ENCODE measurements at places on chromosomes 4 and X.

- peak overlapping the region; percentile 94 for H3K4me3 ChIP-seq
- H3K27me3 ChIP-seq, result no peaks in the 10 kb centered on the region
- peak overlapping the region; percentile 75 for H3K27ac ChIP-seq
- H3K36me3 ChIP-seq, result peaks cover 38% of the 10 kb centered on the region
- peak; percentile 25 for DNase-seq
Observed at GRCh38 chr4:6909970-6910339, 329 bp downstream of the TBC1D14 start.

DNA sequence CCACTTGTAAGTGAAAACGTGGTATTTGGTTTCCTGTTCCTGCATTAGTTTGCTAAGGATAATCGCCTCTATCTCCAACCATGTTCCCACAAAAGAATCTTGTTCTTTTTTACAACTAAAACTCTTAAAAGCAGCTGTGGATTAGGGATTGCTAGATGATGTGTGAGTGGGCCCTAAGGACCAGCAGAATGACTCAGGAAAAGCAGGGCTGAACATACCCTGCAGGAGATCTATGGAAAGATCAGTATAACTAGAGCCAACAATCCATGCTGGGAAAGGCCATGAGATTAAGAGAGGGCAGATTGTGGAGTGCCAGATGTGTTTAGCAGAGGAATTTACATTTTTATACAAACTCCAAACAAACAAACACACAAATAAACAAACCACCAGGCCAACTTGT lies 128.4 kb upstream of the TMEM164 start:
- no peak overlapping the region for H3K27ac ChIP-seq
- no peaks in the 10 kb centered on the region for H3K27me3 ChIP-seq
- H3K36me3 ChIP-seq, result no peaks in the 10 kb centered on the region
- H3K4me3 ChIP-seq, result no peak overlapping the region
- no peak for DNase-seq

- DNase-seq, result no peak
- H3K4me1 ChIP-seq, result no peaks in the 10 kb centered on the region
- H3K27me3 ChIP-seq, result no peaks in the 10 kb centered on the region
- no peak overlapping the region for H3K27ac ChIP-seq
- no peak overlapping the region for H3K4me3 ChIP-seq
Observed at GRCh38 chr4:21211846-21212245, 511.6 kb downstream of the PACRGL start.

- H3K27ac ChIP-seq, result no peak overlapping the region
- H3K27me3 ChIP-seq, result peaks cover 23% of the 10 kb centered on the region
- H3K4me3 ChIP-seq, result no peak overlapping the region
- H3K36me3 ChIP-seq, result no peaks in the 10 kb centered on the region
Observed at GRCh38 chr4:79613269-79613935, 205.4 kb upstream of the GK2 start.

GRCh38 chr4:150769845-150770244 lies 187.9 kb downstream of the MAB21L2 start:
- H3K4me1 ChIP-seq, result peaks cover 16% of the 10 kb centered on the region
- H3K36me3 ChIP-seq, result no peaks in the 10 kb centered on the region
- no peaks in the 10 kb centered on the region for H3K27me3 ChIP-seq
- no peak for DNase-seq
- no peak overlapping the region for H3K4me3 ChIP-seq

DNA sequence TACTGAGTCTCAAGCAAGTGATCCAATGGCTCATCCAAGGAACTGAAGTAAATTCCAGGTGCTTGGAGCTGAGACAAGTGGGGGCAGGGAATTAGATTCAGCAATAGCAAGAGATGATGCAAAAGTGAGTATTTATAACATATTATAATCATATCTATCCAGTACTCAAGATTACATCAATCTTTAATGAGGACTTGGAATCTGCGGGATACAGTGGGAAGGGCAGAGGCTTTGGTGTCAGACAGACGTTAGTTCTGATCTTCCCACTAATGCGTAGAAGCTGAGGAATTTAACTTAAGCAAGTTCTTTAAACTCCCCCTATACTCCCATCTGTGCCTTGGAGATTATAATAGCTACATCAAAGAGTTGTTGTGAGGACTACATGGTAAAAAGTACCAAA lies 143.4 kb upstream of the NWD2 start:
- H3K27ac ChIP-seq, result no peak overlapping the region
- H3K36me3 ChIP-seq, result no peaks in the 10 kb centered on the region
- no peaks in the 10 kb centered on the region for H3K27me3 ChIP-seq
- no peak overlapping the region for H3K4me3 ChIP-seq
- peaks cover 4% of the 10 kb centered on the region for H3K4me1 ChIP-seq
- no peak for DNase-seq

- H3K36me3 ChIP-seq, result no peaks in the 10 kb centered on the region
- H3K4me3 ChIP-seq, result no peak overlapping the region
- no peaks in the 10 kb centered on the region for H3K27me3 ChIP-seq
- H3K27ac ChIP-seq, result no peak overlapping the region
- no peak for DNase-seq
- H3K4me1 ChIP-seq, result no peaks in the 10 kb centered on the region
Observed at GRCh38 chr4:16294455-16294854, 68.2 kb upstream of the TAPT1 start.

- H3K27me3 ChIP-seq, result no peaks in the 10 kb centered on the region
- no peaks in the 10 kb centered on the region for H3K36me3 ChIP-seq
- no peak overlapping the region for H3K27ac ChIP-seq
- H3K4me1 ChIP-seq, result no peaks in the 10 kb centered on the region
- DNase-seq, result no peak
Observed at GRCh38 chr4:127832585-127832984, 48.1 kb upstream of the PLK4 start.

Measured in Calu3 (cell line).